ENCODE measurements at places on chromosomes 1 and 21.

GRCh38 chr1:1543706-1544099, 3.3 kb upstream of the TMEM240 start:
- DNase-seq: no peak

- DNase-seq: no peak
Observed at GRCh38 chr1:43059640-43060574, 101.2 kb upstream of the SLC2A1 start.

DNA sequence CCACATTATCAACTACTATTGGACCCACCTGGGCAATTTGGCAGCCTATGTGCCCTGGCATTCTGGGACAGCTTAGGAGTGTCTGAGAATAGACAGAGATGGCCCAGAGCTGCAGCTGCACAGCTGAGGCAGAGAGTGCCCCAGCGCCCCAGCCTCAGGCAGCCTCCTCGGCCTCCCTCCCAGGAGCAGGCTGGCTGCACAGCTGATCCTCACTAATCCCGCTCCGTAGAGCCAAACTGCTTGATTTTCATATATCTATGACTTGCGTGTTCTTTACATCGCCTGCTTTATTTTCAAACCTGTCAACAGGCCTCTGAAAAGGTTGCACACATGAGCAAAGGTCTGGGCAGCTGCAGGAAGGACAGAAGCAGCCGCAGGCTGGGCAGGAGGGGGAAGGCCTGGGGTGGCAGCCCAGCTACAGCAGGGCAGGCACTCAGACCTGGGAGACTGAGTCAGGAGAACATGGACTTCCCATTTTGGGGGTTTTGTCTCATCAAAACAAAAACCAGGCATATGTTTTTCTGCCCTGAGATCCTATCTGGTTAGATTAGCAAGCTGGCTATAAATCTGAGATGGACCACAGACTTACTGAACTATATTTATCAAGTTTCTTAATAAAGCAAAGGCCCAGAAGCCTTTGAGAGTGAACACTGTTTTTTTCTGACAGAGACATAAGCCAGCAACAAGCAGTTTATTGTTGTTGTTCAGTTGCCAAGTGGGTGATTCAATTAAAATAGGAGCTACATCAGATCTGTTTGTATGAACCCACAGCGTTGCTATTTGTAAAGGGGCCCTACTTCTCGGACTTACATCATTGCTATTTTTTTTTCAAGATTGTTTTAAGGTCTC, 301.8 kb upstream of the DUSP10 start:
- DNase-seq: no peak

DNA sequence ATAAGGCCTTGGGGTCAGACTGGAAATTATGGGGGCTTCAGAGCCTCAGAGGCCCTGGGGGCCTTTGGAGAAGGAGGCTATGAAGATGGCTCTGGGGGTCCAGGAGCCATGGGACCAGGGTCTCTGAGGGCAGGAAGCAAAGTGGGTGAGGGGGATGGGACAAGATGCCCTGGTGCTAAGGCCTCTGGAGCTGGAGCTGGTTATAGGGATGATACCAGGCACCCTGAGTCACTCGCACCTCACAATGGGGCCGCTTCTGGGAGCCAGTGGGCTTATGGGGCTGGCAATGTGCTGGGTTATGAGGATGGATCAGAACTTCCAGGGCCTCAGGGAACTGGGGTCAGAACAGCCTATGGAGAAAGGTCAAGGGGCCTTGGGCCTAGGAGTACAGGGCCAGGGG, 17.6 kb downstream of the IGFN1 start:
- no peak for DNase-seq

GRCh38 chr1:118210051-118210722, 25.2 kb upstream of the SPAG17 start:
- no peak for DNase-seq
